ENCODE measurements at places on chromosomes 1 and 21. TPM values are rescaled to one million over a fixed set of nuclear protein-coding genes. Genes with fewer than 3 reads are reported as not detected.

NUCKS1 gene
- 189 TPM for total RNA-seq

IFI44 gene
- total RNA-seq = 43.1 TPM

COL9A2 gene
- 2.5 TPM for total RNA-seq

HAPLN2 gene
- not detected for total RNA-seq

CFHR5 gene
- not detected for total RNA-seq

GRCh38 chr1:203751051-203751450, 13.9 kb upstream of the LAX1 start:
- no peaks in the 10 kb centered on the region for H3K36me3 ChIP-seq
- no peak overlapping the region for H3K4me3 ChIP-seq
- H3K27ac ChIP-seq = no peak overlapping the region
- H3K4me1 ChIP-seq = peaks cover 21% of the 10 kb centered on the region
- no peak for DNase-seq

- peaks cover 5% of the 10 kb centered on the region for H3K27me3 ChIP-seq
- DNase-seq = no peak
- H3K36me3 ChIP-seq = no peaks in the 10 kb centered on the region
- H3K27ac ChIP-seq = no peak overlapping the region
- H3K4me3 ChIP-seq = no peak overlapping the region
- H3K4me1 ChIP-seq = no peaks in the 10 kb centered on the region
Measured at GRCh38 chr1:17875171-17875881, 120.2 kb downstream of the ACTL8 start.

DNA sequence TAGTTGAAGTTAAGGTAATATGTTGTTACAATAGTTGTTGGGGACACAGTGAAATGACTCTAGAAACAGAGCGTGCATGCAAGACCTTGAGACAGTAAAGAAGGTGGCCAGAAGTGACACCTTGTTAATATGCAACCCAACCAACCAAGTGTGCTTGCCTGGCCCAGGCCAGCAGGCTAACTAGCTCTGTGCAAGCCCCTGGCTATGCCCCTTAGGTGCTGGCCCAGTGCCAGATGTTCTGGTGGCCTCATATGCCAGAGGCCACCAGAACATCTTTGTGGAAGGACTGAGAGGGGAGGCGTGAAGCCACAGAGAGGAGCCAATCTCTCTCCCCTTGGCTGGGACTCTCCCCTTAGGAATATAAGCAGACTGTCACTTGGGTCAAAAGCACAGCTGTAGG, 111.2 kb upstream of the JUN start:
- H3K27me3 ChIP-seq = no peaks in the 10 kb centered on the region
- no peak overlapping the region for H3K27ac ChIP-seq
- no peak overlapping the region for H3K4me3 ChIP-seq

- peak; percentile 22 for DNase-seq
- H3K4me1 ChIP-seq = peaks cover 22% of the 10 kb centered on the region
- peaks cover 3% of the 10 kb centered on the region for H3K27me3 ChIP-seq
- H3K4me3 ChIP-seq = peak overlapping the region; percentile 52
Measured at GRCh38 chr1:36320767-36321118, 2.7 kb downstream of the EVA1B start.

- no peak overlapping the region for H3K4me3 ChIP-seq
- peak overlapping the region; percentile 66 for H3K27ac ChIP-seq
- H3K36me3 ChIP-seq = no peaks in the 10 kb centered on the region
- H3K27me3 ChIP-seq = peaks cover 5% of the 10 kb centered on the region
Measured at GRCh38 chr1:154745286-154745731, 124.8 kb downstream of the KCNN3 start.

GRCh38 chr1:70779571-70779970, 268.0 kb downstream of the PTGER3 start:
- no peak overlapping the region for H3K4me3 ChIP-seq
- no peaks in the 10 kb centered on the region for H3K4me1 ChIP-seq
- H3K27me3 ChIP-seq = no peaks in the 10 kb centered on the region
- no peaks in the 10 kb centered on the region for H3K36me3 ChIP-seq
- DNase-seq = no peak
- no peak overlapping the region for H3K27ac ChIP-seq

DNA sequence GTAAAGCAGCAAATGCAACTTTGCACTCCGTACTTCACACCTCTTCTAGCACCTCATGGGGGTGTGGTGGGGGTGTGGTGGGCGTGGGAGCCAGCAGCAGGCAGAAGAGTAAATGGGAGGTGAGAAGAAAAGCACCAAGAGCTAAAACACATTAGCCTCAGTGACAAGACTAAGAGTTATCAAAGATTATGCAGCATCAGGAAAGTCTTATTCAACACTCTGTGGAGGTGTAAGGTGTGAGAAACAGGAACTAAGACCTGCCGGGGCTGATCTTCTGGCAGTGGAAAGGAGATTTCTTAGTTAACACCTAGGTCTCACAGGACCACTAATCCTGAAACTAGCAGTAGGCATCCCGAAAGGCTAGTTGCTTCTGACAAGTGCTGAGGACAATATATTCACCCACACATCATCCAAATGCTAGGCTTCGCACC, 9.9 kb downstream of the TGFBR3 start:
- H3K36me3 ChIP-seq = no peaks in the 10 kb centered on the region
- no peak overlapping the region for H3K4me3 ChIP-seq
- peak overlapping the region; percentile 29 for H3K27ac ChIP-seq
- peak; percentile 68 for DNase-seq
- no peaks in the 10 kb centered on the region for H3K27me3 ChIP-seq
- peaks cover 79% of the 10 kb centered on the region for H3K4me1 ChIP-seq

DNA sequence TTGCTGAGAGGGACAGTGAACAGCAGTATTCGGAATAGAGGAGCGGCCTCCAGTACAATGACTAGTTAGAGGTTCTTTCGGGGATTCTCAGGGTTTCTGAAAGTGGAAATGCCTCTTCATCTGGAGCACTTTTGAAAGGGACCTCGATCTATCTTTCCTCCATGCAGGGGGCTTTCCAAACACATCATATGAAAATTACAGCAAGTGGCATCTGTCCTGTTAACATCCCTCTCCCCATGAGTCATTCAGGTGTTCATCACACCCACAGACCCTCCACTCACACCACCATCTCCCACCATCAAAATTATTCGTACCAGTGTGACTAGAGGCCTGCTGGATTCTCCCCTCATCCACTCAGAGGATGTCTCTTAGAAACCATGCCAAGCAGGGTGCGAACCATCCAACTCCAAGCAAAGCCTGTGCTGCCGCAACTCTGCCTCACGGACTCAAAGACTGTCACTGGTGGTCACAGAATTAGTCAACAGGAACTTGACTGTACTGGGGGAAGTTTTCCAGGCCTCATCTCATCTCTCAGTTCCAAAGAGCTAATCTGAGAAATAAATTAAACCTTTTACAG, 211.1 kb downstream of the MRPL39 start:
- peak overlapping the region; percentile 54 for H3K4me3 ChIP-seq
- peak overlapping the region; percentile 93 for H3K27ac ChIP-seq
- no peaks in the 10 kb centered on the region for H3K27me3 ChIP-seq
- H3K36me3 ChIP-seq = peaks cover 5% of the 10 kb centered on the region
- peaks cover 31% of the 10 kb centered on the region for H3K4me1 ChIP-seq

GRCh38 chr21:31337996-31338907, 5.8 kb downstream of the TIAM1 start:
- peaks cover 71% of the 10 kb centered on the region for H3K4me1 ChIP-seq
- no peak overlapping the region for H3K27ac ChIP-seq
- H3K36me3 ChIP-seq = peaks cover 43% of the 10 kb centered on the region
- no peak overlapping the region for H3K4me3 ChIP-seq
- no peak for DNase-seq

GRCh38 chr1:94642617-94643321, 101.2 kb upstream of the F3 start:
- DNase-seq = no peak
- H3K27me3 ChIP-seq = peaks cover 3% of the 10 kb centered on the region
- no peak overlapping the region for H3K4me3 ChIP-seq
- no peak overlapping the region for H3K27ac ChIP-seq

DNA sequence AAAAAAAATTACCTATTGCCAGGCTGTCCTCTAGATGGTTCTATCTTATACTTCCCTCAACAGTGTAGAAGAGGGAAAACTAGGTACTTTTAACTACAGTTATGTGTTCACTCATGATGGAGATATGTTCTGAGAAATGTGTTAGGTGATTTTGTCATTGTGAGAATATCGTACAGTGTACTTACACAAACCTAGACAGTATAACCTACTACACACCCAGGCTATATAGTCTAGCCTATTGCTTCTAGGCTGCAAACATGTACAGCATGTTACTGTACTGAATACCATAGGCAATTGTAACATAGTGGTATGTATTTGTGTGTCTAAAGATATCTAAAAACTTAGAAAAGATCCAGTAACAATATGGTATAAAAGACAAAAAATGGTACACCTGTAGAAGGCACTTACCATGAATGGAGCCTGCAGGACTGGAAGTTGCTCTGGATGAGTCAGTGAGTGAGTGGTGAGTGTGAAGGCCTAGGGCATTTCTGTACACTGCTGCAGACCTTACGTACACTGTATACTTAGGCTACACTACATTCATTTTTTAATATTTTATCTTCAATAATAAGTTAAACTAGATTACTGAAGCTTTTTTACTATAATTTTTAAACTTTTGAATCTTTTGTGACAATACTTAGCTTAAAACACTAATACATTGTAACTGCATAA, 13.2 kb downstream of the MGST3 start:
- no peaks in the 10 kb centered on the region for H3K27me3 ChIP-seq
- no peak for DNase-seq
- no peak overlapping the region for H3K27ac ChIP-seq
- H3K36me3 ChIP-seq = no peaks in the 10 kb centered on the region
- no peak overlapping the region for H3K4me3 ChIP-seq

Measured in activated CD4-positive, alpha-beta T cell treated with anti-CD3 and anti-CD28 coated beads for 36 hours (primary cell).